ENCODE measurements at places on chromosomes 12 and 14. TPM values are rescaled to one million over a fixed set of nuclear protein-coding genes. Genes with fewer than 3 reads are reported as not detected.

GRCh38 chr12:91890742-91891141 lies 254.9 kb downstream of the BTG1 start:
- no peak for DNase-seq

- no peak for DNase-seq
Measured at GRCh38 chr12:131752451-131752850, 41.6 kb downstream of the SFSWAP start.

- DNase-seq: no peak
Measured at GRCh38 chr14:34450542-34450915, 11.5 kb downstream of the SPTSSA start.

DNA sequence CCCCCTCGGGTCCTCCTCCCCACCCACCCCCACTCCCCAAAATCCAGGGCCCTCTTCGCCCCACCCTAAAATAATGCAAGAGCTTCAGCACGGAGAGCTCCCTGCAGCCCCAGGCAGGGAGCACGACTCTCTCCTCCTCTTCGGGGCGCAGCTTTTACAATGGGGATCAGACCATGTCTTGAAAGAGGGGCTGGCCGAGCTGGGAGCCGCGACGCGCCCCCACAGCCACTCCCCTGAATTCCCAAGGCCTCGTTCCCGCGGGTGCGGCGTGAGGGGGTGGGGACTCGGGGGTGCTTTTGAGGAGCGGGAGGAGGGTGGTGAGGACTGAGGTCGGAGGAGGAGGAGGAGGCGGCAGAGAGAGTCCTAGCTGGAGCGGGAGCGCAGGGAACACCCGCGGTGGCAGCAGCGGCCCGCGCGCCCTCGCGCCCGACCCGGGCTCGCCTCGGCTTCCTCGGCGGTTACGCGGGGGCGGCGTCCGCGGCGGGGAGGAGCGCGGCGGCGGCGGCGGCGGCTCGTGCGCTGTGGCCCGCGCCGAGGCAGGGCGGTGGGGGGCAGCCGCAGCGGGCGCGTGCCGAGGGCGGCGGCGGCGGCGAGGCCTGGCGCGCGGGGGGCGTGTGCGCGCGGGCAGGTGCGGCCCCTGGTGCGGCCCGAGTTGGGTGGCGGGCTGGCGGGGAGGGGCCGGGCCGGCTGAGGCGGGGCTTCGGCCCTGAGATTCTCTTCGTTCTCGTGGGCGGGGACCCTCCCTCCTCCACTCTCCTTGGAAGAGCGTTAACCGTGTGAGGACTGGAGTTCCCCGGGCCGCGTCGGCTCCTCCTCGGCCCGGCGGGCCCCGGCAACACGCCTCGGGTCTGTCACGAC lies at the start of gene ANKS1B:
Gene ANKS1B, minus strand, starts transcription at position 666 of the 858 bp plus-strand sequence. CDS start 699 bp downstream, outside the sequence.
- no peak for DNase-seq

- no peak for DNase-seq
Measured at GRCh38 chr12:69910694-69911093, 85.7 kb downstream of the MYRFL start.

GRCh38 chr14:88270776-88271175 lies 52.3 kb downstream of the KCNK10 start:
- no peak for DNase-seq

GRCh38 chr12:105970885-105971284 lies 167.9 kb downstream of the NUAK1 start:
- DNase-seq: no peak

DNA sequence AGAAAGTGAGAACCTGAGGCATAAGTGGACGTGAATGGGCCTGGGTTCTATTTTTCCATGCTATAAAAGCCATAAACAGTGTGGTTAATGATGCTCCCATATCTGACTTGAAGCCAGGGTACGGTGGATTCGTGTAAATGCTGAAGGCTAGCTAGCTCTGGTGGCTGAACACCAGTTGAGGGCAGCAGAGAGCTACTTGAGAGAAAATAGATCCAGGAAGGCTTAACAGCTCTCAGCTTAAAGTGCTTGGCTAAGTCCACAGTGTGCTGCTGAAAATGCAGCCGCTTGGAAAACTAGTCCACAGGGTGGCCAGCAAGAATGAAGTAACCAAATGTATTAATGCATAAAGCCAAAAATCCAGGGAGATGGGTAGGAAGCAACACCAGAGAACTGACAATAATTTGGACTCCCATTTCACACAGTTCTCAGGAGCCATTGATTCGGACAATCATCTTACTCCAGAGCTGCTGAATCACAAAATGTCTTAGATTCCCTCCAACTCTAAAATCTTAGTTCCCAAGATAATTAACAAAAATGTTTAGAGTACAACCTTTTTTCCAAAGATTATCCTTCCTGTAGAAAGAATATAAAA lies 15.0 kb upstream of the FOXG1 start:
- no peak for DNase-seq

- DNase-seq: no peak
Measured at GRCh38 chr12:103379670-103380069, 116.1 kb downstream of the C12orf42 start.

RNASE7 gene
- not detected for total RNA-seq

SPIC gene
- not detected for total RNA-seq

SDR9C7 gene
- not detected for total RNA-seq

Measured in pulmonary artery endothelial cell (primary cell).